ENCODE measurements at places on chromosomes 12 and 14.
A peak's percentile ranks its signal among the peaks of the same experiment; 100 is the strongest.

DNA sequence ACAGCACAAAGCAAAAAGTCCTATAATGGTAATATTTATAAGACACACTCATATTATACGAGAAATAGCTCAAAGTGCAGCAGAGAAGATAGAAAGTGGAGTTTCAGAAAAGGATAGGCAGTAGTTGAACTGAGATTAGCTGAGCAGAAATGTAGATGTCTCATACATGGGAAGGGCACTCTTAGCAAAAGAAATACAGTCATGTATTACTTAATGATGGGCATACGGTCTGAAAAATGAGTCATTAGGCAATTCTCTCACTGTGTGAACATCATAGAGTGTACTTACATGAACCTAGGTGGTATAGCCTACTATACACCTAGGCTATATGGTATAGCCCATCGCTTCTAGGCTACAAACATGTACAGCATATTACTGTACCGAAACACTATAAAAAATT, 671.3 kb downstream of the RPS29 start:
- DNase-seq, result no peak

DNA sequence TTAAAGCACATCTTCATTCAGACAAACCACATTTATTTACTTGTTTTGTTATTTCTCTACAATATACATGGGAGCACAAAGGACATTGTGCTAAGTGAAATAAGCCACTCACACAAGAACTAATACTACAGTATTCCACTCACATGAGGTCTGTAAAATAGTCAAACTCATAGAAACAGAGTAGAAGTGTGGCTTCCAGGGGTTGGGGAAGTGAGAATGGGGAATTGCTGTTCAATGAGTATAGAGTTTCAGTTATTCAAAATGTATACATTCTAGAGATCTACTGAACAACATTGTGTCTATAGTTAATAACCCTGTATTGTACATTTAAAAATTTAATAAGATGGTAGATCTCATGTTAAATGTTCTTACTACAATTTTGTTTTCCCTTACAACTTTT, 88.8 kb downstream of the ATXN7L3B start:
- no peak for DNase-seq

GRCh38 chr14:44369401-44370123, 137.5 kb downstream of the FSCB start:
- DNase-seq, result no peak

DNA sequence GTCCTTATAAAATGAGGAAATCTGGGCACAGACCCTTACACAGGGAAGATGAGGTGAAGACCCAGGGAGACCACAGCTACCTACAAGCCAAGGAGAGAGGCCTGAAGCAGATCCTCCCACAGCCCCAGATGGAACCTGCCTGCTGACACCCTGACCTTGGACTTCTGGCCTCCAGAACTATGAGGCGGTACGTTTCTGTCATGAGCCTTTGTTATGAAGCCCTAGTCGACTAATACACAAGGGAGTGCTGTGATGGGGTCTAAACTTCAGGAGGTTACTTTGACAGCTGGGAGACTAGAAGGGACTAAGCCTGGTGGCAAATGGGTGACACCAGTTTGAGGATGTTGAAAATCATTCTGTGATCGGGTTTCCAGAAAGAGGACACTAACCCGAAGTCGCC, 85.0 kb downstream of the RNF34 start:
- no peak for DNase-seq

- no peak for DNase-seq
Observed at GRCh38 chr12:77060883-77061240, 4.5 kb downstream of the E2F7 start.

DNA sequence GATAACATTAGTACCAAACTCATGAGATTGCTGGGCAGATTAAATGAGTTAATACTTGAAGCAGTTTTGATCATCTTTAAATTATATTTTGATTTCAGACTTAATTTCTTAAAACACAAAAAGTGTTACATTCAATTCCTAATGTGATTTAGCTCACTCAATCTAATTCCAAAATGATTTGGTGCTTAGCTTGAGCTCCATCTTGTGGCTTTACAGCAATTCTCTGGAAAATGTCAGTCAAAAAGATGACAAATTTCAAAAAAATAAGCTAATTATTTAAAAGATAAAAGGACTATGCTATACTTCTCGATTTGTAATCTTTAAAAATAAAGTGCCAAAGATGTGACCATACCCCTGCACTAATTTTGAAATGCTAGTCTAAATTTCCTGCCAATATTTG, 10.1 kb downstream of the LLPH start:
- no peak for DNase-seq

GRCh38 chr12:110796952-110797351, 49.8 kb upstream of the CCDC63 start:
- no peak for DNase-seq

DNA sequence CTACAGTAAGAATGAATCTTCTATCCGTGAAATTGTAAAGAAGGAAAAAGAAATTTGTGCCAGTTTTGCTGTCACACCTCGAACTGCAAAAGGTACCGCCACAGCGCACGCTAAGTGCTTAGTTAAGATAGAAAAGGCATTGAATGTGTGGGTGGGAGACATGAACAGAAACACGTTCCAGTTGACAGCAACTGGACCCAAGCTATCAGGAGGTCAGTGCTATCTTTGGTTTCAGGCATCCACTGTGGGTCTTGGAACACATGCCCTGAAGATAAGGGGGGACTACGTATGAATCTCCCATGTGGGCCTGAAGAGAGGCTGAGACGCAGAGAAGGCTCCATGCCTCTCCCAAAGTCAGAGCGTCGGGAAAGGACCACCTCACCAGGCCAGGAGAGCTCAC, 9.8 kb downstream of the IFFO1 start:
- DNase-seq, result no peak

GRCh38 chr12:51368640-51369517, 22.3 kb downstream of the GALNT6 start:
- peak; percentile 76 for DNase-seq

DNA sequence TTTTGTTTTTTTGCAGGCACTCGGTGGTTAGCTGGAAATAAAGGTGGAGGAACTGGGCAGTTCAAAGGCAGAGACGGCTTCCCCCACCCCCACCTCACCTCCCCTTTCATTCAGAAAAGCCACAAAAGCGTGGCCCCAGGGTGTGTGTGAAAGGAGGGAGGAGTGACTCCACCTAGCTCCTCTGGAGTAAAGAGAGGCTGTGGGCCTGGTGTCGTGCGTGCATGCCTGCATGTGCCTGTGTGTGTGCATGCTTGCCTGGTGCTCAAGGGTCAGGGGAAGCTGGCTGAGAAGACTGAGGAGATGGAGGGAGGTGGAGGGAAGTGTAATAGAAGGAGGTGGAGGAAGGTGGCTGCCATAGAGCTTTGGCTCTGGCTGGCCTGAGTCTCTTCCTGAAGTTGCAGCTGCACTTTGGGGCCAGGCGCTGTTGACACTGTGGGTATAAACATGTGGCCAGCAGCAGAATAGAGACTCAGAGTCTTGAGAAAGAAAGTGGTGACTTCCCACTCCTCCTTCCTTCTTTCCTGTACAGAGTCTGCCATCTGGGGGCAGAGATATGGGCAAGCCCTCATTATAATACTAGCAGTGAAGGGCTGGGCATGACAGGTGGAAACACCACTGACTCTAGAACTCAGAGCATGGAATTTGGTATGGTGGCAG, 36.9 kb upstream of the SINHCAF start:
- peak; percentile 18 for DNase-seq

- no peak for DNase-seq
Observed at GRCh38 chr14:72722201-72722785, 171.6 kb downstream of the DPF3 start.

GRCh38 chr12:95674631-95675030, 115.9 kb downstream of the NTN4 start:
- DNase-seq, result no peak

DNA sequence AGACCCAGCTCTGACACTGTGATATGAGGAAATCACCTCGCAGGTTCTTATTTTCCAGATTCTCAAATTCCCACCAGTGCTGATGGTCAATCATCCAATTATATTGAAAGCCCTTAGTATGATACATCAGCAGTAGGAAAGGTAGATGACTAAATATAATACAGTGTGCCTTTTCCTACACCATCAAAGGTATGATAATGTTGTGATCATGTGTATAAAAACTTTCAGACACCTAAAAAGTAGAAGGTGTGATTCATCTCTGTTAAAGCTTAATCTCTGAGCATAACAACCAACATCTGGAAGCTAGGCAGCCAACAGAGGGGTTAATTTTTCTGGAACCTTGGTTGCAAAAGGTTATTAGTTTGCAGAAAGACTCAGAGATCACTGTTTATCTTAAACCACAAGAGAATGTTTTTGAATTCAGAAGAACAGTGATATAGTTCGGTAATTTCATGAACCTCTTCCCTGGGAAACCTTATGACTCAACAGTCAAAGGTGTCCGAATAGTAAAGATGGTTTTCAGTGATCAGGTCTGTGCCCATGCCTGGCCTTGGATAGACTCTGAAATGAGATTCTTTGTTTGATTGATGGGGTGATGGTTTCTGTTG, 122.5 kb downstream of the ETV6 start:
- no peak for DNase-seq

DNA sequence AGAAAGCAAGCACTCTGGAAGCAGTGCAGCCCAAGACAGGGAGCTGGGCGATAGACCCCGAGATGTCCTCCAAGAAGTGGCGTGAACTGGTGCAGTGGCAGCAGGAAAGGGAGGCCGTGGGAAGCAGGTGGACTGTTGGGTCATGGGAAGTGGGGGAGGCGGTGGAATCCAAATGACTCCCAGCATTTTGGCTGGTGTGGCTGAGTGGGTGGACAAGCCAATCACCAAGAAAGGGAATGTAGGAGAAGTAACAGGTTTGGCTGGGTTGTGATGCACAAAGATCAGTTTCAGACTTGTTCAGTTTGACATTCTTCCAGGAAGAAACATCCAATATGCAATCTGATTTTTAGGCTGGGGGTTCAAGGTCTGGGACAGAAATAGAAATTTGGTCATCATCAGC, 46.0 kb upstream of the KTN1 start:
- no peak for DNase-seq

- no peak for DNase-seq
Observed at GRCh38 chr12:102962532-102962931, 5.1 kb downstream of the ASCL1 start.

- DNase-seq, result no peak
Observed at GRCh38 chr12:2353691-2354090, 300.9 kb downstream of the CACNA1C start.

DNA sequence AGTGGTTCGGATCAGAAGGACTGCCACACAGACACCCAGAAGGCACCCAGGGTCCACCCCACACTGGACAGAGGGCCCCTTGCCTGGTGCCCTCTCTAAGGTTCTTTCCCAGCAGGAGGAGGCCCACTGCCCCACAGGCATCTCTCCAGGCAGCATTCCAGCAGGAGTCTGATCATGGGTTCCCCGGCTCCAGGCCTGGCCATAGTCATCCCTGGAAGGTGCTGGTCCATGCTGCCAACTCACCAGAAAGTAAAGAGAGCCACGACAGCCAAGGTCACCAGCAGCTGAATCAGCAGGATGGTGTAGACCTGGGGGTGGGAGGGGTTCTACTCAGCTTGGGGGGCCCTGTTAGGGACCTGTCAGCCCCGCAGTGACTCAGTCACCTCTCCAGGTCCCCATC, 6.4 kb downstream of the FAIM2 start:
- DNase-seq, result no peak

DNA sequence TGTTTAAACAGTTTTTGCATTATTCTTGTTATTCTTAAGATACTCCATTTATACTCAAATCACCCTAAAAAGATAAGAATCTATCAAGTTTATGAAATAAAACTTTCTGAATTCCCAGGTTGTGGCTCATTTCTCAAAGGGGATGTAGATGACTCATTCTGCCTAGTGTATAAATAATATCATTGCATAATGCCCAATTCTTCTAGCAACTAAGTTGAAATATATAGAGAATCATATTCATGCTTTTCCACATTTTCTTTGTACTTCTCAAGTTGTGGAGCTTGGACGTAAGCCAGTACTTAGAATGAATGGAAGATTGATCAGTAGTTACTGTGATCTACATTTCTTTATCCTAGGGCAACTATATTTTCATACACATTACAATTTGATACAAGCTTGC, 201.1 kb downstream of the PPFIA2 start:
- DNase-seq, result no peak

GRCh38 chr14:24315243-24315806, 4.0 kb downstream of the LTB4R start:
- no peak for DNase-seq

DNA sequence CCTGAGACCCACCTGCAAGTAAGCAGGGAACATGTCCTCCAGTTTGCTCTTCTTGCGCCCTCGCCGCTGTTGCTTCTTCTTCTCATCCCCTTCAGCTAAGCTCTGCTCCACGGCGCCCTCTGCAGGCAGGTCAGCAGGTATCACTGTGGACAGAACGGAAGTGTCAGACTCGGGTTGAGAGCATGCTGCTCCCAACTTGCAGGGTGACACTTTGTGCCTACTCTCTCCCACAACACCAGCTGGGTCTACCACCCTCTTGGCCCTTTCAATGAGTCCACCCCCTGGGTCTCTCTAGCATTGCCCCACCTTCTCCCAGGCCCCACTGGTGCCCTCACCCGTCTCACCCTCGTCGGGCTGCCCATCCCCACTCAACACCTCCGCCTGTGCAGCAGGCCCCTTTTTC, 16.7 kb downstream of the KMT2D start:
- peak; percentile 70 for DNase-seq
